ENCODE measurements at places on chromosomes 1 and 21.

DNA sequence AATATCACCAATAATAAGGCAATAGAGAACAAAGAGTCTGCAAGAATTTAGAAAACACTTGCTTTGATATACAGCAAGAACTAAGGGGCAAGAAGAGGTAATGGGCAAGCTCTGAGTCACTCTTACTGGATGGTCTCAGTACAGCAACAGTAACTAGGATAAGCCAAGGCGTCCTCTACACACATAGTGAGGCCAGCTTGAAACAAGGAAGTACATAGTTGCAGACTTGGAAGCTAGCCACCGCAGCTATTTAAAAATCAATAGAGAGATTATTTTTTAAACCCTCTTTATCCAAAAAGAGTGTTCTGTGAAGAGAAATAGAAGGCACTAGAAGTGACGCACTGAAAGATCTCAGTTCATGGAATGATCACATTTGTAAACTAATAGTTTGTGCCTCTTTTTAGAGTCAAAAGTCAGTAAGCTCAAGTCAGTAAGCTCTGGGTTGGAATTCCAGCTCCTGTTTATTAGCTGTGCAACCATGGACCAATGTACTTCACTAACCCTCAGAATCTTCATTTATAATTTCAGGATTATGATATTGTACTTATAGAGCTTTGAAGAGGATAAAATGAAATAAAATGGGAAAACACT lies 118.6 kb downstream of the AKT3 start:
- no peak for DNase-seq

- DNase-seq: no peak
Measured at GRCh38 chr1:75396745-75397144, 214.2 kb downstream of the SLC44A5 start.

DNA sequence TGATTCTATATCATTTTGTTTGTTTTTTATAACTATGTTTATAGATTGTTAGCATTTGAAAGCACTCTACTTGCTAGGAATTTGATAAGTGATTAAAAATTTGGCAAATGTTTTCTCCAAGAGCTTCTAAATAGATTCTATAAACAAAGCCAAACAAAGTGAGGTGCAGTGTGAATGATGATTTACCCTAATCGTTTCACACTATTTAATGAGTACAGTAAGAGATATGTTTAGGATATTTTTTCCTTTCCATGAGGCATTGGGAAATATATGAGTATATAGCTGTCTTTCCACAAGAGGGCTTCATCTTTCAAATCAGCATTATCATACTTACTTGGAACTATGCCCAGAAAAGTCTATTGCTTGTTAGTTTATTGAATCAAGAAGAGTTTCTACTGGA lies 277.0 kb upstream of the BRINP3 start:
- peak; percentile 81 for DNase-seq

DNA sequence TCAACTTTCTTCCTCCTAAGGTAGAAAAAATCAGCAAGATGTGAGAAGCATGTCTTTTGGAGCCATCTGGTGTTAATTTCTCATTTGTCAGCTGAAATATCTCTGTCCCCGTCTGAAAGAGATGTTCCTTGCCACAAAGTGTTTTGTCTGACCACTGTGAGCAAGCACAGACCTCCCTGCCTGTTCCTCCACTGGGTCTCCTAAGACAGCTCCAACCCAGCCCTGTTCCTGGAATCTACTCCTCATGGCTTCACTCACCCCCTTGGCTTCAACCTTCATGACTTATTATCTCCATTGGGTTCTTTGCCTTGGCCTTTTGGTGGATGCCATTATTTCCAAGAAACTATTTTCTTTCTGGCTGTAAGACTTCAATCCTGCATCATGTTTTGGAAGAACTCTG lies 65.7 kb upstream of the CACHD1 start:
- no peak for DNase-seq

DNA sequence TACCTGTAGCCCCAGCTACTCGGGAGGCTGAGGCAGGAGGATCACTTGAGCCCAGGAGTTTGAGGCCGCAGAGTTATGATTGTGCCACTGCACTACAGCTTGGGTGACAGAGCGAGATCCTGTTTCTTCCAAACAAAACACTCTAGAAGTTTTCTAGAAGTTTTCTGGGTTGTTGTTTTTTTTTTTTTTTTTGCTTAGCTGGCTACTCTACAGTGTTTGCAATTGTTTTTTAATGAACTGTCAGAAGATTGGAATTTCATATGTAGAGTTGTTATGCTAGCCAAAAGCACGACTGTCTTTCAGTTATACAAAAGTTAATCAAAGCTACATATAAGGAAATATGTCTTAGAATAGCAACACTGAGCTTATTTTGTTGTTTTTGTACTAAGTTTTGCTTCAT lies 30.9 kb upstream of the NEXN start:
- DNase-seq: peak; percentile 29

Measured in ELR (cell line).